ENCODE measurements at places on chromosomes 5 and 9. TPM values are rescaled to one million over a fixed set of nuclear protein-coding genes. Genes with fewer than 3 reads are reported as not detected.

DNA sequence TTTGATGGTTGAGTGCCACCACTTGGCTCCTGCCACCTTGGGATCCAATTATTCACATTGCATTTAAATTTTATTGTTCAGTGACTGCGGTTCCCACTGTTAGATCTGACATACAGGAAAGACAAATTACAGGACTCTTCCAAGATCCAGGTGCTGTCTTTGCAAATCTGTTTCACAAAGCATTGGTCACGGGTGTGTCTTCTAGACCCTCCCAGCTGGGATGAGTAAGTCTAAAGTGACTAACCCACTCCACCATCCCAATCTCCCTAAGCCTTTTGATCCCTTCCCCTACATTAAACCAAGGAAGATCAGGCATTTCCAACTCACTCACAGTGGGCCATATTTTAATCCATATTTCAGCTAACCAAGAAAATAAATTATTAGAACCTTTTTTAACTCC lies 1016.3 kb upstream of the CTNND2 start:
- no peak for DNase-seq

The GPRIN1 gene
- total RNA-seq = 8.4 TPM

GRCh38 chr5:28558196-28558595 lies 1519.8 kb upstream of the CDH9 start:
- DNase-seq = no peak

The OR2S2 gene
- not detected for total RNA-seq

GRCh38 chr5:86500947-86501346 lies 116.8 kb upstream of the COX7C start:
- no peak for DNase-seq

The FOXI1 gene
- not detected for total RNA-seq

DNA sequence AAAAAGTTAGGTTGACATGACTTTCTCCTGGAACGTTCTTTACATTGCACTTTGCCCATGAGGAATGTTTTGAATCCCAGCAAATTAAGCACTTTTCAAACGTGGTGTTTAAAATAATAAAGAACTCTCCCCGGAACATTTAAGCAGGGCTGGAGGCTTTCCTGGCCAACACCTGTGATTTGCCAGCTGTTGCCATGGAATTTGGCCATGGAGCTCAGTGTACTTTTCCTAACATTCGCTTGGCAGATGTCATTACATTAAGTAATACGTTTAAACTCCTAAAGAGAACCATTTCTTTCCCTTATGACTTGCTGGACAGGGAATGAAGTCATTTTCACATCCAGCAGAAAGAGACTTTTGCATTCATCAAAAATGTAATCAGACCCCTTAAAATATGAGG lies 146.1 kb downstream of the GAS1 start:
- no peak for DNase-seq

DNA sequence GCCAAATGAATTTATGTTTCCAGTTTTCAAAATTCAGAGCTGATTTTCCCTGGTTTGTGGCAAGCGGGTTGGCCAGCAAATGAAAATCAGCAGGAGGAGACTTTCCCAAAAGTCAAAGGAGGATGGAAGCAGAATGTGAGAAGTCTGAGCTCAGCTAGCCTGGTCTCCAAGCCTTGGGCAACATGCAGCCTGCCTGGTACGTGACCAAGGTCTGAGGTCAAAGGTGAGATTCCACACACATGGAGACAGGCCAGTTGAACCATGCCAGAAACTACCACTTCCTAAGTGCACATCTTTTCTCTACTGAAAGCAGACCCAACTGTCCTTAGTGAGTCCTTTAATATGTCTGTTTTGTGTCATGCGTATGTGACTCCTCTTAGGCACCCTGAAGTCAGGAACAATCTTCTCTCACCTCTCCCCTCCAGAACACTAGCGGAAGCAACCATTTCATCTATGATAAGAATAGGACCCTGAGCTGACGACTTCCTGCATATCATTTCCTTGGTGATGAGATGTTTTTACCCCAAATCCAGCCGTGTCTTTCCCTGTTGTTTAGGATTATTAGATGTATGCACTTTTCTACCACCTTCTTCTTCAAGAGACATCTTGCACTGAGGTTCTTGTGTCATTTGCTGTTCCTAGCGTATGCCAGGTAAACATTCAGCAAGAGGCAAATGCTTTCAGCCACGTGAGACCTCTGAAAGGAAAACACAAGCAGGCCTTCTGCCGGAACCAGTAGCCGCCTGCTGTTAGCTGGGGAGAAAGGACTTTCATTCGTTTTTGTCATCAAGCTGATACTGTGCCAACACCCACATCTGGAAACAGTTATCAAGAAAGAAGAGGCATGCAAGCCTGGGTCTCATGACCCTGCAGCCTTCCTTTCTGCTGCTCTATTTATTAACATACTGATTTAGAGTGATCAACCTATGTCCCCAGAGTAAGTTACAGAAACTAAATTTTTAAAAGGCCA lies 9.7 kb upstream of the TGFBI start:
- peak; percentile 49 for DNase-seq

- no peak for DNase-seq
Measured at GRCh38 chr9:101018467-101018866, 10.1 kb upstream of the PLPPR1 start.

GRCh38 chr9:2290382-2290781 lies 275.2 kb downstream of the SMARCA2 start:
- DNase-seq = no peak

DNA sequence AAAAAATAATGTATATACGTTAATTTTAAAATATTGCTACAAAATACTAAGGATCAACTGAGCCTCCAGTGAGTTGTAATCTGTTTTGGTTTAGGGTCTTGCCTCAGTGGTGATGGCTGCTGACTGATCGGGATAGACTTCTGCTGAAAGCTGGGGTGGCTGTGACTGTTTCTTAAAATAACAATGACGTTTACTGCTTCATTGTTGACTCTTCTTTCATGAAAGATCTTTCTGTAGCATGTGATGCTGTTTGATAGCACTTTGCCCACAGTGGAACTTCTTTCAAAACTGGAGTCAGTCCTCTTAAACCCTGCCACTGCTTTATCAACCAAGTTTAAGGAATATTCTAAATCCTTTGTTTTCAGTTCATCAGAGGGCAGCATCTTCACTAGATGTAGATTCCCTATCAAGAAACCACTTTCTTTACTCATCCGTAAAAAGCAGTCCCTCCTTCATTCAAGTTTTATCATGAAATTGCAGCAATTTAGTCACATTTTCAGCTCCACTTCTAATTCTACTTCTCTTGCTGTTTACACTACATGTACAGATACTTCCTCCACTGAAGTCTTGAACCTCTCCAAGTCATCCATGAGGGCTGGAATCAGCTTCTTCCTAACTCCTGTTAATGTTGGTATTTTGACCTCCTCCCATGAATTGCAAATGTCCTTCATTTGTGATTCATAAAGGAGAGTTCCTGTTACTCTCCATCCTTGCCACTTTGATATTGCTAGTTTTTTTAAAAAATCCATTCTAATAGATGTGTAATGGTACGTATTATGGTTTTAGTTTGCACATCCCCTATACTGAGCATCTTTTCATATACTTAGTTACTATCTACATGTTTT lies 41.5 kb upstream of the PTPDC1 start:
- no peak for DNase-seq

DNA sequence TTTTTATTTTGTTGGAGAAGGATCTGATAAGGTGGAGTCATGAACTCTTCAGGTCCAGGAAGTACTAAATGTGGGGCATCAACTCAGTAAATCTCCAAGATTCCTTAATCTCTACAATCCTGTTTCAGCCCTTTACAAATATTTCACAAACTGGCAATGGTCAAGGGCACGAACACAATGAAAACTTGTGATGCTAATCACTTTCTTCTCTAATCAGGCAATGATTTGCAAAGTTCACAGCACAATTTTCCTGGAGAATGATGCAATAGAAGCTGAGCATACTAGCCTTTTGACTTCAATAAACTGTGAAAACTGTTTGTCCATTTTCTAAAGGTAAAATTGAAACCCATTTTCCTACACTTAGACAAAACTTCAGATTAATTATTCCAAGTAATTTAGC lies 16.9 kb downstream of the GDF9 start:
- DNase-seq = no peak

- no peak for DNase-seq
Measured at GRCh38 chr5:14445013-14445412, 136.6 kb upstream of the OTULINL start.

The HINT1 gene
- 104 TPM for total RNA-seq

The SLC9A3 gene
- total RNA-seq = 2.3 TPM
